Frontal cortex (tissue), 4 donors: ENCODE measurements at places on chromosomes 3 and 15.

GRCh38 chr3:151837057-151837456 is 23.1 kb downstream of the AADAC start:
- no peak for DNase-seq

- DNase-seq, result no peak
These were observed 218.5 kb upstream of the PRICKLE2 start for GRCh38 chr3:64443546-64444381.

DNA sequence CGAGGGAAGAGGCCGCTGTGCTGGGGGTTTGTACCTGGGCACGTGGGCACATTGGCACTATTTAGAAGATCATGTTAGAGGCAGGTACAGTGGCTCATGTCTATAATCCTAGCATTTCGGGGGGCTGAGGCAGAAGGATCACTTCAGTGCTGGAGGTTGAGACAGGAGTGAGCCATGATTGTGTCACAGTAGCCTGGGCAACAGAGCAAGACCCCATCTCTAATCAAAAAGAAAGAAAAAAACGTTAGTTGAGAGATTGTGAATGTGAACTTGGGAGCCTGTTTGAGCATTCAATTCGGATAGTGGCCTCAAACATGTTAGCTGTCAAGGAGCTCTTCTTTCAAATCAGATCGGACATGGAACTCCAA is 36.6 kb downstream of the IDH2 start:
- DNase-seq, result no peak

DNA sequence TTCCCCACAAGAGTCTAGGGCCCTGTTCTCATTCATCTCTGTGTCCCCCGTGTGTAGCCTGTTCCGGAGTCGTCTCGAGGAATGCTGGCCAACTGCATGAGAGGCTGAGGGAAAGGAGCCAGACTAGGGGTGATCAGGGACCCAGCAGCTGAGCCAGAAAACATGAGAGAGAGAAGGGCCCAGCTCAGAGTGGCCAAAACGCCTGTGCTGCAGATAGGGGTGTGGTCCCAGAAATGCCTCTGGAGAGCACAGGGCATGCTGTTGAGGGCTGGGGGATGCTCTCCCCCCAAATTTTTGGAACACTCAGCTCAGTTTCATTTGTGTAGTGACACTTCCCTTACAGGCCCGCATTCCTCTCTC is 14.1 kb downstream of the CYP1A2 start:
- no peak for DNase-seq

GRCh38 chr3:97827741-97828471 is 6.1 kb downstream of the CRYBG3 start:
- DNase-seq, result no peak

- no peak for DNase-seq
These were observed 183.7 kb downstream of the NTRK3 start for GRCh38 chr15:88072598-88073390.

DNA sequence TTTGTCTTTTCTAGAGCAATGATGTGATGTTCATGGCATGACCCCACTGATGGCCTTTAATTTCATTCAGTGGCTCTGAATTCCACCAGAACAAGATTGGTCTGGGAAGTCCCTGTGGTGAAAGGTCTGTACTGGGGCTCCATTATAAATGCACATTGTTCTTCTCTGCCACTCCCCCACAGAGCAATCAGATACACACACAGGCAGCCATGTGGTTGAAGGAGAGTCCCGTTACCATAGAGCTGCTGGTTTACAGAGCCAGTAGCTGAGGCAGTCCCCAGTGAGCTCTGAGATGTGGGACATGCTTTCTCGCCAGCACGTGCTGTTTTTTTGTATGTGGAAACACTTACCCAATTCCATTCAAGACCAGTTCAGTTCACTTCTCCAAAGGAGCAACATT is 172.7 kb upstream of the TRIM42 start:
- DNase-seq, result no peak

- DNase-seq, result no peak
These were observed 169.9 kb upstream of the TSC22D2 start for GRCh38 chr3:150238048-150238802.

- DNase-seq, result no peak
These were observed 12.9 kb downstream of the OPA1 start for GRCh38 chr3:193605876-193606275.

DNA sequence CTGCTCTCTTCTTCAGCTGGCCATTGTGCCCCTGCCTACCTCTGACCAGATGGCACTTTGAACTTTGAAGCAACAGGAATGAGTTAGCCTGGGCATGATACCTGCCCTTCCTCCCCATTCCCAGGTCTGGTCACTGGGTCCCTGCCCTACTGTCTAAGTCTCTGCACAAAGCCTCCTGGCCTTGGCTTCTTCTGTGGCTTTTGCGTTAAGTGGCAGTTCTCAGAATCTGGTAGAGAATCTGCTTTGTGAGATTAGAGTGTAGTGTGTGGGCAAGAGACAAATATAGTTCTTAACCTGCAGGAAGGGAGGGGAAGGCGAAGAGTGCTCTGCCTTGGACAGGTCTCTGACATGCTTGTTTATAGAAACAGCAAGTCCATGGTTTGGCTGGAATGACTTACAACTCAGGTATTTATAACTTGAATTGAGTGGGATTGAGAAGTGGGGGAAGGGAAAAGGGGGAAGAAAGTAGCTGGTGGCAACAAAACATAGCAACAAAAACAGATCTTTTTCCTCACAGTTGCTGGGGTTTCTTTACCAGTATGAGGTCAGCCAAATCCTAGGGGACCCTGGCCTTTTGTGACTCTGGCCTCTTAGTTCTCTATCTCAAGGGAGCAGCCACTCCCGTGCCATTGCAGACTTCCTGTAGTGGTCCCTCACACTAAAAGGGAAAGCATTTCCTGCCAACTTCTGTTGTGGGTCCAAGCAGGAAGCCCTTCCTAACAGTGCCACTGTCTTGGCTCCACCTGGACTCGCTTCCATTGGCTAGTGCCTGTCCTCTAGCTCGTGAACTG is 16.7 kb downstream of the MAPKBP1 start:
- DNase-seq, result no peak

DNA sequence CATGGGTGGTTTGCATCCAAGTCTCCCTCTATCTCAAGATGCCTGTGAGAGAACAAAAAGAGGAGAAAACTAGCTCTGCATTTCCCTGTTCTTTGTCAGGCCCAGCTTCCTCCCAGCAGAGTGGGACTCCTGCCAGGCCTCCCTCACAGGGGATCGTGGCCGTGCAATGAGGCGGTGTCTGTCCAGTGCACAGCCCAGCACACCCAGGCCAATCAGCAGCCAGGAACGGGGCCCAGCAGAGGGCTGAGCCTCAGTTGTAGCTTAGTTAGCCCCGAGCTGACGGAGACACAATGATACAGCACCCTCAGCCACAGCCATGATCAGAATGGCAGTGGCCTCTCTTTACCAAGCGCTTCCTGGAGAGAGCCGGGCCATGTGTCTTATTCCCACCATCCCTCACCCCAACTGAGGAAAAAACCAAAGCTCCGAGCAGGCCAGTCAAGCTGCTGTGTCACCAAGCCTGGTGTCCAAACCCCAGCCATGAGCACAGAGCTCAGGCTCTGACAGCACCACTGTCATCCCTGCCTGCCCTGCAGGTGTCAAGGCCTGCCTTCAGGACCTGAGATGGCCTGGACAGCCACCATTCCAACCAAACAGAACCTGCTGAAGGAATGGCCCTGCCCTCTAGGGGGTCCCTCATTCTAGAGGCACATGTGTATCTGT is 71.1 kb downstream of the DNAJB8 start:
- DNase-seq, result peak; percentile 69

- no peak for DNase-seq
These were observed 62.0 kb upstream of the GCNT3 start for GRCh38 chr15:59549301-59550185.

GRCh38 chr3:66723231-66723630 is 222.4 kb upstream of the LRIG1 start:
- DNase-seq, result no peak

GRCh38 chr3:45118615-45119071 is 27.5 kb downstream of the CDCP1 start:
- no peak for DNase-seq

GRCh38 chr3:186986816-186987215 is 56.5 kb downstream of the ST6GAL1 start:
- DNase-seq, result no peak

DNA sequence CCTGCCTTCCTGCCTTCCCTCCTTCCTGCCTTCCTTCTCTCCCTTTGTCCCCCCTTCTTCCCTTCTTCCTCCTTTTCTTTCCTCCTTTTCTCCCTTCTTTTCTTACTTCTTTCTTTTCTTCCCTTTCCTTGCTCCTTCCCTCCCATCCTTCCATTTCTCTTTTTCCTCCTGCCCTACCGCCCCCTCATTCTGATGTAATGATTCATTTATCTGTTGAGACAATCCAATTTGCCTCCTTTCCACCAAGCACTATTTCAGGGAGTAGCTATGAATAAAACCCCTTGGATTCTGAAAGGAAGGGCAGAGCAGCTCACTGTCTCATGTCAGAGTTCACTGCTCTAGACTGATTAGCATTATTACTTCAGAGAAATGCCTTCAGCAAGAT is 462.6 kb downstream of the PDCD6IP start:
- no peak for DNase-seq

DNA sequence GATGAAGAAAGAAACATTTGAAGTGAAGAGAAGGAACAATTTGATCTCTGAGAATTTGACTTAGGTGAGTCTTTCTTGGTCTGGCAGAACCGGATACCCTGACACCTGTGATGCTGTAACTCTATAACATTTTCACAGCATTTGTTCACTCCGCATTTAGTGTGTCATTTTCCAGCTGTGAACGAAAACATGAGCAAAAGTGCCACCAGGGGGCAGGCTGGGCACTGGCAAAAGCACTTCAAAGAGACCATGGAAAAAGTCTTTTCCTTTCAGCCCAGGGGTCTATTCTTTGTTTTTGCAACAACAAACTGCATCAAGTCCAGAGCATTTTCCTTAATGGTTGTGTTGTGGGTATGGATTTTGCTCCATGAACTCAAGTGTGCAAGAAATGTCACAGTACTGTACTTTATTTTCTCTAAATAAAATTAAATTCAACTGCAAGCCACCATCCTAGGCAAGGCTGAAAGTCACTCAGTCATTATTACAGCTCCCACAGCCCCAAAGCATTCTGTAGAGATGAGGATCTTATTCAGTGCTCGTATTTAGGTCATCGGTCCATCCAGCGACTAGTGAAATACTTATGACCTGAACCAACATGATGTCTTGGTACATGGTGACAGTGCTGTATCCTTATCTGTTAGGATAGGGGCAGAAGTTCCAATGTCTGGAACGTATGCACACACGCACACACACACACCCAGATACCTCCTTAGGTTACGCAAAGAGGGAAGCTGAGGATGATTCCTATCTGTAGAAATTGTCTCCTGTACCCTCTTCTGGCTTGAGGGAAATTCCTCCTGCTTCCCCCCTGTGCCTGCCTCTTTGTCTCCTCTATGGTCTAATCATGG is 125.5 kb downstream of the GADL1 start:
- no peak for DNase-seq

- no peak for DNase-seq
These were observed 364.1 kb downstream of the CGGBP1 start for GRCh38 chr3:87694678-87695077.

GRCh38 chr15:68382286-68383007 is 49.5 kb downstream of the ITGA11 start:
- no peak for DNase-seq

GRCh38 chr3:15513116-15513515 is 8.4 kb downstream of the COLQ start:
- no peak for DNase-seq

GRCh38 chr3:168081171-168081771 is 14.5 kb downstream of the GOLIM4 start:
- no peak for DNase-seq
